ENCODE measurements at places on chromosomes 6 and 20. TPM values are rescaled to one million over a fixed set of nuclear protein-coding genes. Genes with fewer than 3 reads are reported as not detected.
A peak's percentile ranks its signal among the peaks of the same experiment; 100 is the strongest.

- peaks cover 24% of the 10 kb centered on the region for H3K27me3 ChIP-seq
- H3K4me3 ChIP-seq: peak overlapping the region; percentile 88
- H3K4me1 ChIP-seq: peaks cover 30% of the 10 kb centered on the region
- no peak for DNase-seq
- no peaks in the 10 kb centered on the region for H3K36me3 ChIP-seq
- H3K27ac ChIP-seq: peak overlapping the region; percentile 85
These were observed 1.3 kb upstream of the FOXC1 start for GRCh38 chr6:1608222-1609040.

GRCh38 chr6:132140189-132140588 lies 189.0 kb upstream of the CCN2 start:
- peaks cover 2% of the 10 kb centered on the region for H3K27me3 ChIP-seq
- DNase-seq: no peak
- H3K36me3 ChIP-seq: no peaks in the 10 kb centered on the region
- H3K27ac ChIP-seq: no peak overlapping the region

- no peak overlapping the region for H3K27ac ChIP-seq
- H3K27me3 ChIP-seq: peaks cover 8% of the 10 kb centered on the region
These were observed 146.3 kb downstream of the SOX4 start for GRCh38 chr6:21739838-21740237.

PBOV1 gene
- not detected for total RNA-seq

- no peak overlapping the region for H3K27ac ChIP-seq
- DNase-seq: no peak
- H3K4me1 ChIP-seq: peaks cover 15% of the 10 kb centered on the region
These were observed 39.7 kb upstream of the SUPT3H start for GRCh38 chr6:45417436-45417835.

IP6K3 gene
- 2.7 TPM for total RNA-seq

GRCh38 chr20:2967841-2968240 lies 75.6 kb upstream of the GNRH2 start:
- H3K27me3 ChIP-seq: peaks cover 2% of the 10 kb centered on the region
- H3K36me3 ChIP-seq: no peaks in the 10 kb centered on the region
- H3K4me1 ChIP-seq: no peaks in the 10 kb centered on the region
- no peak overlapping the region for H3K27ac ChIP-seq
- no peak overlapping the region for H3K4me3 ChIP-seq

DNA sequence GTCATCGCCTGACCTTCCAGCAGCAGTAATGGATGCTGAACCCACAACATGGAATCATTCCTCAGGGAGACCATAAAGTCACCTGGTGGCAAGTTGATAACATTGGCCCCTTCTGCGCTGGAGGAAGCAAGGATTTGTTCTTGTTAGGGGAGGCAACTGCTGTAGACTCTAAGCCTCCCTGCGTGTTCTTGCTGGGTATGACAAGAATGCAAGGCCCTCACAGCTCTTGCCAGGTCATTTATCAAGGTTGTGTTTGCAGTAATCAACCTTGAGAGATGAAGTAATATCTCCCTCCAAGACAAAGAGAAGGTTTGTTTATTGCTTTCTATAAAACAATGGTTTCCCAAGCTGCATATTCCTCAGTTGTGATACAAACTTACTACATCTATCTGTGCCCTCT lies 80.9 kb downstream of the PERP start:
- H3K36me3 ChIP-seq: no peaks in the 10 kb centered on the region
- DNase-seq: no peak
- no peak overlapping the region for H3K4me3 ChIP-seq
- no peaks in the 10 kb centered on the region for H3K27me3 ChIP-seq
- H3K27ac ChIP-seq: no peak overlapping the region

GRCh38 chr20:37384683-37385174 lies 38.8 kb downstream of the SRC start:
- DNase-seq: peak; percentile 87
- H3K27me3 ChIP-seq: peaks cover 13% of the 10 kb centered on the region
- H3K36me3 ChIP-seq: no peaks in the 10 kb centered on the region
- H3K4me3 ChIP-seq: peak overlapping the region; percentile 87
- peak overlapping the region; percentile 52 for H3K27ac ChIP-seq

BMP2 gene
- 0.66 TPM for total RNA-seq

DNA sequence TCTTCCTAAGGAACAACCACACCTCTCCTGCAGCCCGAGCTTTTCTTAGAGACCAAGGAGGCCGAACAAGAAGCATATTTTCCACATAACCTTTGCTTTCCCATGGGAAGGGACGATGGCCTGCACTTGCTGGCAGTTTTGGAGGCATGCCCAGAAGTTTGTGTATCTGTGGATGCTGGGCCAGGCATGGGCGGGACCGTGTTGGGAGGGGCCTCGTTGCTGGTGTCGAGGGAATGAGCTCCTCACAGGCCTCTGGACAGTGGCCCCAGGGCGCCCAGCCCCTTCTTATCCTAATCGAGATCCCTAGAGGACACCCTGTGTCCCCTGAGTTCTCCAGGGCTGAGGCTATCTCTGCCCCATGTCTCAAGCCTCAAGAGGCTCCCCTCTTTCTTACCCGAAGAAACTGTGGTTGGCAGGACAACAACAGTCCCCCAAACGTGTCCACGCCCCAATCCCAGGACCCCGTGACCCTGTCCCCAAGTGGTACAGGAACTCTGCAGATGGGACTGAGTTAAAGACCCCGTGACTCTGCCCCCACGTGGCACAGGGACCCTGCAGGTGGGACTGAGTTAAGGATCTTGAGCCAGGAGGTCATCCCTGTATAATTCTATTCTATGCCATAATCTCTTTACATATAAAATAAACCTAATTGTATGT lies 99.5 kb upstream of the BHLHE23 start:
- peaks cover 5% of the 10 kb centered on the region for H3K36me3 ChIP-seq
- no peak for DNase-seq
- peaks cover 10% of the 10 kb centered on the region for H3K27me3 ChIP-seq
- no peak overlapping the region for H3K27ac ChIP-seq
- H3K4me1 ChIP-seq: no peaks in the 10 kb centered on the region

DNA sequence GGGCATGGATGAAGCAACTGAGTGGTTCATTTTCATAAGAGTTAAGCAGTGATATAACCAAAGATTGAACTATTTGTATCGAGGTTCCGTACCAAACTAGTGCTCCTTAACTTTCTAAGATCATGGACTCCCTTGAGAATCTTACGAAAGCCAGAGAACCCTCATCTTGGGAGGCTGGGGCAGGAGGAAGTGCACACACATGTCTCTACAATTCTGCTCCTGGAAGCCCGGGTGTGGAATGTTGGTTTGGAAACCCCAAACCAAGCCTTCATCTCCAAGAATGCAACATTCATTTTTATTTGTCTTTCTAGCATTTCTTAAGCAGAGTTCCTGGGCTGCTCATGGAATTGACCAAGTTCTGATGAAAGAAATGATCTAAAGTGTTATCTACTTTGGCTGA lies 250.5 kb upstream of the PRND start:
- no peak overlapping the region for H3K27ac ChIP-seq
- H3K4me1 ChIP-seq: no peaks in the 10 kb centered on the region
- H3K36me3 ChIP-seq: no peaks in the 10 kb centered on the region

DNA sequence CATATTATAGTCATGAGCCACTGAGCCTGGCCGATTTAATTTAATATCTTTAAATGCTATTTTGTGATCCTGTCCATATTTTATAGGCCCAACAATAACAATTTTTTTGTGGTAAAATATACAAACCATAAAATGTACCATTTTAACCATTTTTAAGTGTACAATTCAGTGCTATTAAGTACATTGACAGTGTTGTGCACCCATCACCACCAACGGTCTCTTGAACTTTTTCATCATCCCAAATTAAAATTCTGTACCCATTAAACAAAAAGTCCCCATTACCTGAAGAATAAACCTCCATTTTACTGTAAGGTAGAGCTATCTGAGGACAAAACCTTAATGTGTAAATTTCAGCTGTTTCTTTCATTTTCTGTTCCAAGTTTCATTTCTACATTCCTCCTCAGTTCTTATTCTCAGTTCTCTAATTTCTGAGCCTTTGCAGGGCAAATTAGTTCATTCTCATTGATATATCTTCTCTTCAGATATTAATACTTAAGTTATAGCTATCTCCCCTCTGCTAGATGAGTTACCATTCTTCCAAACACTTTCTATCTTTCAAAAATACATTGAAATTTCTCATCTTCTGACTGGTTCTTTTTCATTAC lies 10.3 kb downstream of the MTO1 start:
- no peaks in the 10 kb centered on the region for H3K4me1 ChIP-seq
- no peak for DNase-seq
- H3K36me3 ChIP-seq: no peaks in the 10 kb centered on the region
- peaks cover 2% of the 10 kb centered on the region for H3K27me3 ChIP-seq
- no peak overlapping the region for H3K4me3 ChIP-seq

DNA sequence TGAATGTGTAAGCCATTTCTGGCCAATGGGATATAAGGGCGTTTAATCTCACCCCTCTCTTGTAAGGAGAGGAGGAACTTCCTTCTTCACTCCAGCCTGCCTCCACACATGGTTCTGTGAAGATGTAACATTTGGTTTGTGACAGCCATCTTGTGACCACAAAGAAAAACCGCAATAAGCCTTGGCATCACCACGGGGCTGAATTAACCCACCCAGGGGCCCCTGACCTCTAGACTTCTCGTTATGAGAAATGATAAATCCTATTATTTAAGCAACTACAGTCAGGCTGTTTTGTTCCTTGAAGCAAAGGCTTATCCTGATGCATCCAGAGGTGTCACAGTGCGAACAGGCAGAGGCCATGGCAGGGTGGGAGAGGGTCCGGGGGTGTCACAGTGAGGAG lies 139.7 kb downstream of the CDC5L start:
- H3K27me3 ChIP-seq: no peaks in the 10 kb centered on the region
- H3K4me1 ChIP-seq: peaks cover 6% of the 10 kb centered on the region
- no peak overlapping the region for H3K4me3 ChIP-seq
- no peak overlapping the region for H3K27ac ChIP-seq
- no peaks in the 10 kb centered on the region for H3K36me3 ChIP-seq
- no peak for DNase-seq

TPX2 gene
- 44.7 TPM for total RNA-seq

PACRG gene
- not detected for total RNA-seq

DNA sequence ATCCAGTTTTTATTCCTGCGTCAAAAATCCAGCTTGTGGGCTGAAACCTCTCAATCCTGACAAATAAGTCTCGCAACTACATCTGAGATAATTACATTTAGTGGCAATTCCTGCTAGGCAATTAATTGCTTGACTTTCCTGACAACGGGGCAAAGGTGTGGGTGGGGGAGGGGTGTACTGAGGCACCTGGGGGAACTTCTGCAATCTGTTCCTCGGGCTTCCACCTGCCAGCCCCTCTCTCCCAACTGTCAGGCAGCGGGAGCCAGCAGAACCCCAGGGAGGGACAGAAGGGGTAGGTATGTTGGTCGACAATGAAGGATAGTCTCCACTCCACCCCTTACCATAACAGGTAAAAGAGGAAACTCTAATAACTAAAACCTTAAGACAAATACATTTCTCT lies 6.8 kb downstream of the C6orf52 start:
- DNase-seq: no peak
- no peak overlapping the region for H3K27ac ChIP-seq
- H3K4me1 ChIP-seq: peaks cover 17% of the 10 kb centered on the region
- H3K4me3 ChIP-seq: no peak overlapping the region

HLA-DMA gene
- total RNA-seq: 0.76 TPM

DNA sequence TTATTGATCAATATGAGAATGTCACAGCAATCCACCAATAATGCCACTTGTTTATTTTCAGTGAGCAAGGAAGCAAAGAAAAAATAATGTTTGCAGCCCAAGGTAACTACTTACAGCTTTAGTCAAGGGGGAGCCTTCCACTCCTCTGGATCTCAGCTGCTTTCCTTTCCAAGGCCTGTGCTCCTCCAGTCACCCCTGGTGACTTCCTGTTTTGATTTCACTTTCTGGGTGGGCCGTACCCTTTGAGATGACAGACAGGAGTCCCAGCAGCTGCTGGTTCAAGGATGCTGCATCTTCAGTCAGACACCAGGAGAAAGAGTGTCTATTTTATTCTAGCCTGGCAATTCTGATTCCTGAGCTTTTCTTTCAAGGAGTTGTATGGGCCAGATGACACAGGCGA lies 5.6 kb upstream of the VNN2 start:
- no peaks in the 10 kb centered on the region for H3K36me3 ChIP-seq
- H3K27me3 ChIP-seq: no peaks in the 10 kb centered on the region
- no peaks in the 10 kb centered on the region for H3K4me1 ChIP-seq
- no peak overlapping the region for H3K4me3 ChIP-seq

PTK6 gene
- 0.17 TPM for total RNA-seq

METTL24 gene
- total RNA-seq: 1.5 TPM

ADGB gene
- not detected for total RNA-seq

- DNase-seq: no peak
- H3K36me3 ChIP-seq: no peaks in the 10 kb centered on the region
- H3K27me3 ChIP-seq: no peaks in the 10 kb centered on the region
- no peak overlapping the region for H3K27ac ChIP-seq
- no peaks in the 10 kb centered on the region for H3K4me1 ChIP-seq
- no peak overlapping the region for H3K4me3 ChIP-seq
These were observed 560.4 kb upstream of the JAG1 start for GRCh38 chr20:11234181-11234580.

ASCC3 gene
- total RNA-seq: 49.6 TPM

C6orf163 gene
- total RNA-seq: 8.2 TPM

GSTA1 gene
- total RNA-seq: not detected

GRCh38 chr6:28944412-28944865 lies 20.7 kb upstream of the TRIM27 start:
- DNase-seq: peak; percentile 45
- H3K36me3 ChIP-seq: no peaks in the 10 kb centered on the region
- peaks cover 5% of the 10 kb centered on the region for H3K4me1 ChIP-seq
- peak overlapping the region; percentile 88 for H3K4me3 ChIP-seq
- H3K27me3 ChIP-seq: peaks cover 31% of the 10 kb centered on the region
- peak overlapping the region; percentile 90 for H3K27ac ChIP-seq

LSM2 gene
- 68.2 TPM for total RNA-seq

KIAA0408 gene
- 110 TPM for total RNA-seq

DNA sequence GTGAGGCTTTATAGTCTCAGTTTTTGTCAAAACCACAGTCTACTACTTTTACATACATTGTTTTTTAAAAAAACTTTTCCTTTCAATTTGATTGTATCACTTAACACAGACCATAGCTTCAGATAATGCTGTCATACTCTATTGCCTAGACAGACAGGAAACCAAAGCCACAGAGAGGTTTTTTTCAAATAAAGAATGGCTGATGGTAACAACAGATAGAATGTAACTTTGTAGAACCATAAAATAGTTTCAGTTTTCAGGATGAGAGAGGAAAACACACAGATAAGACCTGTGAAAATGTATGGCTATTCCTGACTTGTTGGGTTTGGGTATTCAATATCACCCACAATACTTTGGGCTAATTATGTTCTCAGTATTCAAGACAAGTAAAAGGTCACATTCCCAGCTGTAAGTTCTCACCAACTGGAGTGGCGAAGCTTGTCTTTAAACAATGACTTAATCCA lies 94.0 kb downstream of the ADGRG6 start:
- H3K4me3 ChIP-seq: no peak overlapping the region
- H3K27me3 ChIP-seq: no peaks in the 10 kb centered on the region
- no peak overlapping the region for H3K27ac ChIP-seq
- no peak for DNase-seq
- H3K36me3 ChIP-seq: no peaks in the 10 kb centered on the region

GRCh38 chr6:107154131-107154800 lies 39.0 kb upstream of the BEND3 start:
- peak; percentile 66 for DNase-seq
- peaks cover 14% of the 10 kb centered on the region for H3K4me1 ChIP-seq
- H3K27me3 ChIP-seq: no peaks in the 10 kb centered on the region
- peak overlapping the region; percentile 69 for H3K4me3 ChIP-seq
- peak overlapping the region; percentile 91 for H3K27ac ChIP-seq

PKIG gene
- total RNA-seq: 42.0 TPM

- H3K4me3 ChIP-seq: no peak overlapping the region
- no peaks in the 10 kb centered on the region for H3K36me3 ChIP-seq
- no peak for DNase-seq
- H3K27me3 ChIP-seq: peaks cover 2% of the 10 kb centered on the region
These were observed 41.5 kb upstream of the TGM3 start for GRCh38 chr20:2254333-2254732.
